Liver (tissue), 10 donors: ENCODE measurements at places on chromosomes 7 and 10. TPM values are rescaled to one million over a fixed set of nuclear protein-coding genes. Genes with fewer than 3 reads are reported as not detected.

DNA sequence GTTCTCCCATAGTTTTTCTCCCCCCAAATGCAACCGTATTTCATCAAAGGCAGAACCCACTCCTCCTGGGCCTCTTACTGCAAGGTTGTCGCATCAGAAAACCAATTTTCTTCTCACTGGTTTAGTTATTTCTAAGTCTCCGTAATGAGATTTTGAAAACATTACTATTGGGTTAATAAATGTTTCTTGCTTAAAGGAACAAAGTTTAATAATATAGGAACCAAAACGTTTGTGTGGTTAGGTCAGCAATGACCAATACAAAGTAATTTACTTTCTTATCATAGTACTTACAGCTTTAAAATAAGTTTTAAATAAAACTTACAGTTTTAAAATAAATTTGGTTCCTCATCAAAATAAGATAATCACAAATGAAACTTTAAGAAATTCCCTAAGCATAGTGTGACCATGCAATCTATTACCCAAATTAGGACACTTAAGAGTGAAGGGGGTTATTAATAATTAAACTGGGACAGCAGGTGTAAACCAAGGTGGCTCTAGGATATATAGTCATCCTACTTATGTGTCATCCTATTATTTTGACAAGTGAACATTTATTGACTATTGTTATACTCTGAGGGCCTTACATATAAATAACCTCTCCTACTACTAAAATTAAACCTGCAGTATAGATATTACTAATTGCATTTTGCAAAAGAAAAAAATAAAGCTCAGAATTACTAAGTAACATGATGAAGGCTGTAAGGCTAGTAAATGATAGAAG, 415.4 kb upstream of the LRRN3 start:
- no peak overlapping the region for H3K4me3 ChIP-seq
- no peak for DNase-seq
- H3K36me3 ChIP-seq = no peaks in the 10 kb centered on the region
- H3K4me1 ChIP-seq = no peaks in the 10 kb centered on the region
- no peaks in the 10 kb centered on the region for H3K27me3 ChIP-seq
- no peak overlapping the region for H3K27ac ChIP-seq

DNA sequence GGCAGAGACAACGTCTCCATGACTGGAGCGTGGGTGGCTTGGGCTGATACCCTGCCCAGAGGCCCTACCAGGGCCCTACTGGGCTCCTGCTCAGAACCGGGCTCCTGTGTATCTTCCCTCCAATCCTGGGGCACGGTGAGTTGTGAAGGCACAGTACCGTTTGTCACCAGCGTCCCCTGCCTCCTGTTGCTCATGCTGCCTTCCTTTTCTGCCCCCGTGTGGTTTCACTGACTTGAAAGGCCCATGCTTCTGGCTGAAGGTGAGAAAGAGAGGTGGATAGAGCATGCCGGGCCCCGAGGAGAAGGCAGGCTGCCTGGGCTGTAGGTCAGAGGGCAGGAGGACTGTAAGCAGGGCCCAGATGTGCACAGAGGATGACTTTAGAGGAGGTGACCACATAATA, 9.1 kb upstream of the DMBT1 start:
- no peak for DNase-seq
- H3K36me3 ChIP-seq = no peaks in the 10 kb centered on the region
- no peak overlapping the region for H3K4me3 ChIP-seq
- no peak overlapping the region for H3K27ac ChIP-seq
- H3K4me1 ChIP-seq = no peaks in the 10 kb centered on the region

DNA sequence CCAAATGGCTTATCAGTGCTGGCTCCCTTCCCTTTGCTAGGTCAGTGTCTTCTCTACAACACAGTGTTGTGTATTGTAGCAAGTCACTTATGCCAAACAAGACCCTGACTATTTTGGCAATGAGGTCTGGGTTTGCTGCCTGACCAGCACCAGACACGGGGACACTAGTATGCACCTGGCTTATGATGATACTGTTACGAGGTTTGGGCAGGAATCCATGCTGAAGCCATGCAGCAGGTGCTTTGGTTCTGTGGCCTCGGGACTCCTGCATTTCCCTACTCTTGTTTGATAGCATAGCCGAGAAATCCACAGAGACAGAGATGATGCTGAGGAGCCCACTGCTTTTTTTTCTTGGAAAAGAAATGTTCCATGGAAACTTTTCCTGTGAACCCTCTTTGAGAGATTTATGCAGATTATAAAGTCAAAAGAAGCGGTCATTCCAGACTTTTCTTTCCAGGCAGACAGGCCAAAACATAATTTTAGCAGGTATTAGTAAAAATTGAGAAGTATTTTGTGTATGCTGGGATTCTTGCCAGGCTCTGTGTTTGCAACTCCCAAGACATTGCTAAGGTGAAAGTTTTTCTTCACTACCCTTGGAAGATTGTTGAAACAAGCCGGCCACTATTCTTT, 291.1 kb downstream of the BBS9 start:
- H3K4me1 ChIP-seq = peaks cover 10% of the 10 kb centered on the region
- H3K4me3 ChIP-seq = no peak overlapping the region
- no peaks in the 10 kb centered on the region for H3K27me3 ChIP-seq
- no peaks in the 10 kb centered on the region for H3K36me3 ChIP-seq

- H3K27me3 ChIP-seq = no peaks in the 10 kb centered on the region
- H3K4me3 ChIP-seq = no peak overlapping the region
- no peak overlapping the region for H3K27ac ChIP-seq
- H3K36me3 ChIP-seq = no peaks in the 10 kb centered on the region
- H3K4me1 ChIP-seq = peaks cover 2% of the 10 kb centered on the region
These were observed 66.5 kb downstream of the SGMS1 start for GRCh38 chr10:50557130-50557682.

The TMEM178B gene
- total RNA-seq = under 0.01 TPM

The ATOH7 gene
- total RNA-seq = not detected

The DNAJC12 gene
- 16.4 TPM for total RNA-seq
